GM12878 (cell line): ENCODE measurements at places on chromosomes 6 and 20. TPM values are rescaled to one million over a fixed set of nuclear protein-coding genes. Genes with fewer than 3 reads are reported as not detected.

- no peak overlapping the region for H3K4me3 ChIP-seq
- H3K27me3 ChIP-seq, result no peaks in the 10 kb centered on the region
- H3K36me3 ChIP-seq, result no peaks in the 10 kb centered on the region
- peaks cover 54% of the 10 kb centered on the region for H3K4me1 ChIP-seq
These were observed 30.7 kb upstream of the IRF4 start for GRCh38 chr6:360764-361373.

DNA sequence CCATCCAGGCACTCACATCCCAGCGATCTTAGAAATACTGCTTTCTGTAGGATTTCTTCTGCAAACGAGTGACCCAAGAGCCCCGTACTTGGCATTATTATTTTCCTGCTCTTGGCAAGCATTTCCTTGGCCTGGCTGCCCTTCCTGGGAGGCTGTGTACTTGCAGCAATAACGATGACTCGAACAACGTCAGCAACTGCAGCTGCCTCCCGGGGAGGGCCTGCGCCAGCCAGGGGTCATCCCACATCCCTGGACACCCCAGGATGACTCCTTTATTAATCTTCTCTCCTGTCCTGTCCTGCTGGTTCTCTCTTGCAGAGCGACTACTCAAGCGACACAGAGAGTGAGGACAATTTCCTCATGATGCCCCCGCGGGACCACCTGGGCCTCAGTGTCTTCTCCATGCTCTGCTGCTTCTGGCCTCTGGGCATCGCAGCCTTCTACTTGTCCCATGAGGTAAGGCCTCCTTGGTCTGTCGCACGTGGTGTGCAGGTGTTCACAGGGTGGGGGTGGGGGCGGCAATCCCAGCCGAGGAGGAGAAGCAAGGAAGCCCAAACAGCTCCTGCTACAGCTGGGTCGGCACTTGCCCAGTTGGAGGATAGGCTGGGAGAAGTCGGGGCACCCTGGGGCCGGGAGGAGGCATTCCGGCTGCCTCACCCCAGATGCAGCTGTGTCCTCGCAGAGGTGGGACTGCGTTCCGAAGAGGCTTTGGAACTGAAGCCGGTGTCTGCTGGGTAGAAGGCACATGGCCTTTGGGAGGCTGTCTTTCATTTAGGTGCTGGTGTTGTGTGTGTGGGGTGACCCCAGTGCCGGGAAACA is 115.3 kb downstream of the SYNDIG1 start:
- no peak overlapping the region for H3K27ac ChIP-seq
- H3K4me3 ChIP-seq, result no peak overlapping the region
- DNase-seq, result no peak
- no peaks in the 10 kb centered on the region; the same call in 1 of the 2 replicates for H3K27me3 ChIP-seq
- no peaks in the 10 kb centered on the region for H3K36me3 ChIP-seq

KIFC1 gene
- total RNA-seq, result 69.2 and 80.8 TPM in 2 replicates

DNA sequence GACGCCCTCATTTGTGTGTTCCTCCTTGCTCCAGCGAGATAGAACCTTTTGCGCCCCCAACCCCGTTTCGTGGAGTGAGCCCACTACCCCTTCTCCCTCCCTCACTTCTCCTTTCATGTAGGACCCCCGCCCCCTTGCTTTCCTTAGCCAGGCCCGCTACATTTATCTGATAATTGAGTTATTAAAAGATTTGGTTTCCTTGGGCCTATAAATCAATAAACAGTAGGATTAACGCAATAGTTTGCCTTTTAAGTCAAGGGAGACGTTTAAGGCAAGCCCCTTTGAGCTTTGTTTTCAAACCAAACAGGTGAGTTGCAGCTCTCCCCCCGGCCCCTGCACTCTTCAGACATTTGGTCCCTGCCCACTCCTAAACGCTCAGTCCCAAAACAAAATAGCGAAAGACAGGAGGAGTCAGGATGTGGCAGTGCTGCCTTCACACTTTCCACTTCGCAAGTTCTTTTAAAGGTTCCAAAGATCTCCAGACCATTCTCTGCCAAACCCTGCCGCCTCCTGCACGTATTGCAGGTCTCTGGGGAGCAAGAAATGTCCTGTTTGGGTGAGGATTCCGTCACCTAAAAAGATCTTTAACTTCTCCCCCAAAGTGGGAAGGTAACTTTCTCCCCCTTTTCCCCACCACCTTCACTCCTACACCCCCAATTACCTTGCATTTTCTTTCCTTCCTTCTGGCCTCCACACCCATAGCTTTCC is 27.6 kb downstream of the TFAP2B start:
- no peak overlapping the region for H3K27ac ChIP-seq
- H3K4me1 ChIP-seq, result no peaks in the 10 kb centered on the region
- H3K4me3 ChIP-seq, result no peak overlapping the region
- no peaks in the 10 kb centered on the region for H3K36me3 ChIP-seq
- no peak for DNase-seq

- DNase-seq, result no peak
- H3K4me3 ChIP-seq, result no peak overlapping the region
- no peaks in the 10 kb centered on the region for H3K27me3 ChIP-seq
These were observed 789.1 kb upstream of the HS3ST5 start for GRCh38 chr6:115131709-115132490.

- no peak for DNase-seq
- no peaks in the 10 kb centered on the region for H3K27me3 ChIP-seq
- no peaks in the 10 kb centered on the region for H3K4me1 ChIP-seq
These were observed 61.6 kb downstream of the SNAP25 start for GRCh38 chr20:10280018-10280908.

GRCh38 chr6:83221889-83222479 is 28.8 kb downstream of the RWDD2A start:
- no peak overlapping the region for H3K27ac ChIP-seq
- H3K27me3 ChIP-seq, result no peaks in the 10 kb centered on the region
- no peaks in the 10 kb centered on the region for H3K4me1 ChIP-seq
- no peak for DNase-seq

- no peak overlapping the region for H3K4me3 ChIP-seq
- H3K36me3 ChIP-seq, result no peaks in the 10 kb centered on the region; the same call in 1 of the 2 replicates
- no peaks in the 10 kb centered on the region for H3K4me1 ChIP-seq
- no peak for DNase-seq
These were observed 34.9 kb downstream of the PIGU start for GRCh38 chr20:34642009-34642408.

C6orf15 gene
- not detected in 2 replicates for total RNA-seq
